AG04449 (cell line): ENCODE measurements at places on chromosomes 12 and 14.

- no peak for DNase-seq
These were observed 543.4 kb downstream of the RPL10L start for GRCh38 chr14:46108228-46108627.

GRCh38 chr14:104657101-104657524 is 32.3 kb upstream of the INF2 start:
- no peak for DNase-seq

- no peak for DNase-seq
These were observed 406.3 kb upstream of the DCN start for GRCh38 chr12:91588874-91589454.

DNA sequence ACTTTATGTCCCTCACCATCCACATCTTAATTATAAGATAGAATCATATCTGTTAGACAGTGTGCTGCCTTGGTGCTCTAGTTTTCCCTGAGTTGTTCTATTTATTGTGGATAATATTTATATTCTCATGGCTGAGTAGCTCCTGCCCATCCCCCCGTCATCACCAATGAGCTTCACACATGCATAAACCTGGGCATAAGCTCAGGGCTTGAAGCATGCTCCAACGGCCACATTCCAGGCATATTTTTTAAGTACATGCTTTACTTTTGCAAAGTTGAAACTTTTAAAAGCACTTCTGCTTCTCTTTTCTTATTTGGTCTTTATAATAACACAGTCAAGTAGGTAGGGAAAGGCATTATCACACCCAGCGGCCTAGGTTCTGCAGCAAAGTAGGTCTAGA is 3.4 kb upstream of the FBXO34 start:
- DNase-seq, result no peak

DNA sequence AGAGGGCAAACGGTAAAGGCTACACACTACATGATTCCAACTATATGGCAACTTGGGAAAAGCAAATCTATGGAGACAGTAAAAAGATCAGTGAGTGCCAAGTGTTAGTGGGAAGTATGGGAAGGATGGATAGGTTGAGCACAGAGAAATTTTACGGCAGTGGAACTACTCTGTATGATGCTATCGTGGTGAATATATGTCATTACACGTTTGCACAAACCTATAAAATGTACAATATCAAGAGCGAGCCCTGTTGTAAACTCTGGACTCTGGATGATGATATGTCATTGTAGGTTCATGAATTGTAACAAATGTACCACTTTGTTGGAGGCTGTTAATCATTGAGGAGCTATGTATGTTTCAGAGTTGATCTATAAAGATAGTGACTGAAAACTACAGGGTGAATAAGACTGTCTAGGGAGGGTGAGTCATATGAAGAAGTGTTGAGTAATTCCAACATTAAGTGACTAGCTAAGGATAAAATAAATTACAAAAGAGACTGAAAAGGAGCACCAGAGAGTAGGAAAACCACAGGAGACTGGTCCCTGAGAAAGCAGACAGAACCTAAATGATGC is 349.2 kb upstream of the LMO3 start:
- DNase-seq, result no peak

- no peak for DNase-seq
These were observed 5.3 kb upstream of the UBC start for GRCh38 chr12:124919521-124920352.

GRCh38 chr12:27826076-27826475 is 46.0 kb upstream of the MANSC4 start:
- DNase-seq, result no peak

DNA sequence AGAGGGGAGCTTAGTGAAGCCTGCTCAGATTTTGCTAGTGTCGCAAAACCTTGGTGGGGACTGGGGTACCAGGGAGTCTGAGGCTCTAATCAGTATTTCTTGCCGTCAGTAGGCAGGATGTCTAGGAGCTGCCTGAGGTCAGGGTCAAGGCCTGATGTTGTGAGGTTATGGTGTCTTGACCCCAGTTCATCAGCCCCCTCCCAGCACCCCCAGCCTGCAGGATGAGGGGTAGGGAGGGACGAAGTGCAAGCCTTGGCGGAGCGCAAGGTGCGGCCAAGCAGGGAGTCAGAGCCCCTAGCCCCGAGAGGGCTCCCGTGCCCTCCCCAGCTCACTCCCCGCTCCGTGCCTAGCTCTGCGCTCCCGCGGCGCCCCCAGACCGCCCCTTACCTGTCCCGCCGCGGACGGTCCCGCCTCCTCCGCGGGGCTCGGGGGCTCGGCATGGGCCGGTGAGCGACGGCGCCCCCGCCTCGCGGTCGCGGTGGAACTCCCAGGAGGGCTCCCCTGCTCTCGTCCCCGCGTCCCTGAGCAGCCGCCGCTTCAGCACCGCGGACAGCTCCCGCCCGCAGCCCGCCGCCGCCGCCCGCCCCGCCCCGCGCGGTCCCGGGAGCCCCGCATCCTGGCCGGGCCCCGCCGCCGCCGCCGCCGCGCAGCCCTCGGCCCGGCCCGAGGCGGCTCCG is 347 bp downstream of the SYNDIG1L start:
- DNase-seq, result no peak

DNA sequence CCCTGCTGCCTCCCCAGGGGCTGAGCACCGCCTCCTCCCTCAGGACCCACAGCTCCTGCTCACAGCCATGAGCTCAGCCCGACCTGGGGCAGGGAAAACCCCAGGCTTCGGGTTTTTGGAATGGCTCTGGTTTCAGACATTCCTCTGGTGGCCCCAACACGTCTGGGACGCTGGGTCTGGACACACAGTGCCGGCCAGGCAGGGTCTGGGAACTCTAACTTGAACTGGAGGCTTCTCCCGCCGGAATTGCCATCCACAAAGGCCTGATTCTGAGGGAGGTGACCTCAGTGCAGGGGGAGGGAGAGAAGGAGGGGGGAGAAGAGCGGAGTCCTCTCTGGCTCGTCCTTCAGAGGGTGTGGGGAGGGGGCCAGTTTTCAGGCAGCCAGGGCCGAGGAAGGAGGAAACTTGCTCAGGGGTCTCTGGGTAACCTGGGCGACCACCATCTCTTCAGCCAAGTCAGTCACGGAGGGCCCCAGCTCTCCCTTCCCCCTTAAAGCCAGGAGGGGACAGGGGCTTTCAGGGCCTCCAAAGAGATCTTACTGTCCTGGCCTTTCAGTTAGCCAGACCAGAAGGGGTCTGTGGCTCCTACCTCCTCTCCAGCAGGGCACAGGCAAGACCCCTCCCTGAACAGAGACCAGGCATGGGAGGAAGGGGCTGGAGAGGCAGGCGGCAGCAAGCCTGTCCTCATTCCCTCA is 19.4 kb downstream of the NCKAP5L start:
- no peak for DNase-seq

- DNase-seq, result no peak
These were observed 640 bp downstream of the ARMH4 start for GRCh38 chr14:58151133-58152013.

GRCh38 chr12:115872919-115873357 is 404.6 kb downstream of the MED13L start:
- DNase-seq, result no peak

DNA sequence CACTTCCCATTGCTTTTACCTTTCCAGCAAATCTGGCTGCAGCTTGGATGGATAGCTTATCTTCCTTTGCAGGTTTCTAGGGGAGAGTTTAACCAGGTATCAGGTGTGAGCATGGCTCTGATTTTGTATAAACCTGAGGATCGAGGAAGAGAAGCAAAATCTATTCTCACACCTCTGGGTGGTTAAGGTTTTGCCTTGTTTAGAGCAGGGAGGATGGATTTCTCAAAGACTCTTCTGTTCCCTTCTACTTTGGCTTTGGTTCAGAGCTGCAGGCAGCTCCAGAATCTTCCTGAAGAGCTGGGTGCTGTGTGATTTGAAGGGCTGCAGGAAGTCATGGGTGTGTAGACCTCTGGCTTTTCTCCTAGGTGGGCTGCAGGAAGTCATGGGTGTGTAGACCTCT is 1.7 kb downstream of the JDP2 start:
- DNase-seq, result no peak

DNA sequence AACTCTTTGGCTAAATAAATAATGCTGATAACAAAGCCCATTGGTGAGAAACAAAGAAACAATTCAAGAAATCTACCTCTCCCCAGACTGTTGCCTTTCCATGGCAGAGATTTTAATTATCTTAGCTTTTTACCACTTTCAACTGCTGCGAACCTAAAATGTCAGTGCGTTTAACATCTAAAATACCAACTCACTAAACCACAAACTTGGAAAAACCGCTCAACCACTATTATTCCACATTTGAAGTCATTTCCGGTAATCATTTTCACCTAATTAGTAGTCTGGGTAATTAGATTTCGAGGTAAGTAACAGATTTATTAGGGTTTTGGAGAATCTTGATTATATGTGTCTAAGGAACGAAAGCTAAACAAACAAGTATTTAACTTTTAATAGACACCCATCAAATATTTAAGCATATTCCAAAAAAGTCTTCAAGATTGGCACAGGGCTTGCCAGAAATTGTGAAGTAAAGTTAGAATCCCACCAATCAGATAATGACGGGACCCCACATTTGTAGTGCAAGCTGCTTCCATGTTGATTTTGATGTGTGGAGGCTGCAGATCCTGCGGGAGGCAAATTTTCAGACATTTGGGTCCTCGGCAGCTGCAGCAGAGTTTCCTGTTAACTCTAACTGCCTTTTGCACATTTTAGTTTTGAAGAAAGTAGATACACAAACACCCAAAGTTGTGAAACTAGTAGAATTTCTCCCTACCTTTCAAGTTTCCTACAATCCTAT is 4.1 kb downstream of the OTX2 start:
- no peak for DNase-seq

DNA sequence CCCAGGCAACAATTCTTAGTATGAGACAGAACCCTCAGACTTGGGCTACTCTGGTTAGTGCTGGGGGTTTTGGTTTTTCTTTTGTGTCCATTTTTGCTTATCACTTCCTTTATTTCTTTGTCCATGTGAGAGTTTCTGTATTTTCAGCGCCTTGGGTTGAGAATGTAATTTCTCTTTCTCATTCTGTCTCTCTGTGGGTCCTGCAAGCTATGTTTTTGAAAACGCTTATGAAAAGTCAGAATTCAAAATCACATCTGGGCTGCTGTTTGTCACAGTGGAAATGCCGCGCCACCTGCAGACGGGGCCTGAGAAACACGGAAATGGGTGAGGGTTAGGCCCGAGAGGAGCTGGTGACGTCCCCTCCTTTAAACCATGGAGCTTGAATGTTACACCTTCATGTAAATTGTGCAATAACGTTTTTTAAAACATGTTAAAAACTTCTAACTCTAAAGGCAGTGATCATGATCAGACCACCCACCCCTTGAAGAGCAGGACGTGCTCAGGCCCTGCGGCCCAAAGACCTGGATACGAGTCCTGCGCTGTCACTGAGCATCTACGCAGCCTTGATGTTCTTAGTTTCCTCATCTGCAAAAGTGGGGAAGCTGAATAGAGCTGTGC is 26.1 kb downstream of the JDP2 start:
- no peak for DNase-seq

GRCh38 chr12:64991121-64991611 is 129.9 kb downstream of the WIF1 start:
- DNase-seq, result no peak

DNA sequence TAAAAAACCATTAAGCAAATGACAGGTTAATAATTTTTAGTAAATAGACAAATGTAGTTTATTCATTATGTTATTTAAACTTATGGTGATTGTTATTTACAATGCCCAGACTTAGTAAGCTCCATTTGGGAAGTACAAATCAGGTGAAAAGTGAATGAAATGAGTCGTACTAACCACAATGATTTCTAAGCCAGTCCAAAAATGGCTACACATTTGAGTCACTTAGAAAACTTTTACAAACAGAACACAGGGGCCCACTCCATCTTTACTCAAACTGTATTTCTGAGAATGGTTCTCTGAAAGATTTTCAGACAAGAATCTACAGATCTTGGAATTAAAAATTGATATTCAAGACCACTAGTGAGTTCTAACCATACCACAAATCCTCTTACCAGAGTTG is 653.3 kb upstream of the MIS18BP1 start:
- no peak for DNase-seq

DNA sequence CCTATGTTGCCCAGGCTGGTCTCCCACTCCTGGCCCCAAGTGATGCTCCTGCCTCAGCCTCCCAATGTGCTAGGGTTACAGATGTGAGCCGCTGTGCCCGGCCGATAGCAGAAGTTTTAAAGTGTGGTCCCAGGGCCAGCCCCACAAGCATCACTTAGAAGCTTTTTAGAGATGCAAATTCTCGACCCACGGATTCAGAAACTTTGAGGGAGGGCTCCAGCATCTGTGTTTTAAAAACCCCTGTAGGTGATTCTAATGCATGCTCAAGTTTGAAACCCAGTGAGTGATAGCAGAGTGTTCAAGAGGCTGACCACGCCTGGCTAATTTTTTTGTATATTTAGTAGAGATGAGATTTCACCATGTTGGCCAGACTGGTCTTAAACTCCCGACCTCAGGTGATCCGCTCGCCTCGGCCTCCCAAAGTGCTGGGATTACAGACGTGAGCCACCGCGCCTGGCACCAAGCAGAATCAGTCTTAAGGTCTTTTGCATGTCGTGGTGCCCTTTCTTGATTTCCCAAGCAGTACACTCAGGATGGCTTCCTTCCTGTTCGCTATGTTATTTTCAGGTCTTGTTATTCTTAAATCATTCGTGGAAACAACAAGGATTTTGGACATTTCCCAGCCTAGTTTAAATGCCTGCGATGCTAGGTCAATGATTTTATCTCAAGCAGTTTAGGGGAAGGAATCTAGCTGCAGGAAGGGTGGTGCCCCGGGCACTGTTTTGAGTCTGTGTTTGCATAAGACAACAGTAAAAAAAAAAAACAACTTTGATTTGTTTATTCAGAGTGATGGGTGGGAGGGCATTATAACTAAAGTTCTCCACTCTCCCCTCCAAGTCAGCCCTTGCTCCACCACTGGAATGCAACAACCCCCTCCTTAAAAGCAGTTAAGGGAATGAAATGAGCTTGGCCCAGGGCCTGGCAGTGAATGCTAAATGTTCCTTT is 9.2 kb upstream of the RILPL2 start:
- DNase-seq, result no peak
